ENCODE measurements at places on chromosomes 5 and 9.

DNA sequence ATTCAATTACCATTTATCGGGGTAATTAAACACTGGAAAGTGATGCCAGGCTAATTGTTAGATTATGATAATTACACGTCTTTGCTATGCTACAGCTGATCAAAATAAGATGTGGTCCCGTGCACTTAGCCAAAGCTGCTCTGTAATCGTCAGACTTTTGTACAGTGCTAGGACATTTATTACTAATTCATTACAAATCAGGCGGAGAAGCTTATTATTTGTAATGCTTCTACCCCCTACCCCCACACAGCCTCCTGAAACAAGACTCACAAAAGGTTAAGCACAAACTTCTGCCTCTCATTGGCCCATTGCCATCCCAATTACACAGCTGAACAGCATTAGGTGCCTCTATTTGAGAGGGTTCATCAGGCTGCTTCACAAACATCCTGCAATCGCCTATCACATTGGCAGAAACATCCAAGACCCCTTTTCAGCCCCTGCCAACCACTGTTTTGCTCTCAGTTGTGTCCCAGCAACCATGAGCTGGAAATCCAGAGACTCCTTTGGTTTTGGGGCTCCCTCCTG is 232.7 kb downstream of the EFNA5 start:
- no peak for DNase-seq

DNA sequence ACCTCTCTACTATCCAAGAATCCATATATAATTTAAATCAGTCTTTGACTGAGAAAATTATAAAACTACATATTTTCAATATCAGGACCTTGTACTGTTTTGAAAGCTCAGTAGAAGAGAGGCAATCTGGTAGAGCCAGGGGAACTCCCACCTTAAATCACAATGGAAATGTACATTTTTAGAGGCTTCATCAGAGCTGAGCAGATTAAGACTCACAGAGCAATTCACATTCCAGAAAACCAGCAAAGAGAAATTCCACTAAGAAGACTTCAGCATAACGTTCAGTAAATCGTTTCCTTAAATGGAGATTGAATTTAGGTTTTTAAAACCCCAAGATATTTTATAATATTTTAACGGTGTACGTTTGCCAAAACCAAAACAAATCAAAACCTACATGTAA is 227.8 kb upstream of the TRPM3 start:
- no peak for DNase-seq

GRCh38 chr5:157266286-157267007 is 524 bp downstream of the CYFIP2 start:
- peak; percentile 14 for DNase-seq

- DNase-seq: no peak
Observed at GRCh38 chr9:89542401-89543021, 44.6 kb upstream of the SEMA4D start.

GRCh38 chr9:136949239-136949816 is 2.7 kb upstream of the LCN12 start:
- DNase-seq: peak; percentile 36

- DNase-seq: peak; percentile 53
Observed at GRCh38 chr5:3429962-3430361, 165.7 kb upstream of the IRX1 start.

DNA sequence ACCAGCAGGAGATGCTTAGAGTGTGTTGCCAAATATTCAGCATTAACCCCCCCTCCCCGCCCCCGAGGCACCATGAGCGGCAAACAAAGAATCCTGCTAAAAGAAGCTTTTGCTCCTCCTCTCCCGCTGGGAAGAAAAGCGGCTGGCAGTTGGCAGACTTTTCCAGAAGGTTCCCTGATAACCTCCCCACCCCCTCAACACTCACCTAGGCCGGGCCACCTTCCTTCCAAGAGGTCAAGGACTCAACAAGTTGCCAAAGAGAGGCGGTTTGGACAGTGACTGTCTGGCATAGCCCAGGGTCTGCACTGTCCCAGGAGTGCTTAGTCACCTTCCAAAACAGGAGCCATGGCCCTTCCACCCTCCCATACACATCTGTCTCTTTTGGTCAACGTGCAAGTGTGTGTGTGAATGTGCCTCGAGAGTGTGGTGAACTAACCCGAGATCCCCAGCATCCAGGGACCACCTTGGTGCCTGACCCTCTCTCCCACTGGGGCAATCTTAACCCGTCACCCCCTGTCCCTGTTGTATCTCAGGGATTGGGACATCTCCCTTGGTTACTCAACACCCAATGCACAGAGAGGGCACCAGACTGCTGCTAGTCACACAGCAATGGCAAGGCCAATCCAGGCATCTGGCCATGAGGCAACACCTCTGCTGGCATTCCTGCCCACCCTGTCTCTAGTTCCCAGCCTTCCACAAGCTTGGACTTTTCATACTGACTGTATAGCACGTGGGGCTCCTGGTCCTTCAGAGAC is 18.9 kb downstream of the CAMK2A start:
- DNase-seq: no peak

DNA sequence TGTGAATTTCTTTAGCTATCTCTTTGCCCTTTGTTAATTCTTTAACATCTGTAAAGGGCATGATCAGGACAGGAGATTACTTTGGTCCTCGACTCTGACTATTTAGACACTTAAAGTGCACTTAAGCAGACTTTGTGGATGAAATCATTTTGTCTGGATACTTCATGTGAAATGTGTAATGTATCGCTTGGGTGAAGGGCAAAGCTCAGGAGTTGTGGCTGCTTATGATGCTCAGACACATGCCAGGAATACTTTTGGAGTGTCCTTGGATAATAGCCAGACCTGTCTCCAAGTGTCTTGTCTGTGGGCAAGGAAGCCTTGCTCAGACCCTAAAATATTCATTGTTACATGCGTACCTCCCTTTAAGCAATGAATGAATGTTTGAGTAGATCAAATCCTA is 87.8 kb downstream of the RAI14 start:
- no peak for DNase-seq

- no peak for DNase-seq
Observed at GRCh38 chr9:136051453-136051836, 43.6 kb downstream of the NACC2 start.

DNA sequence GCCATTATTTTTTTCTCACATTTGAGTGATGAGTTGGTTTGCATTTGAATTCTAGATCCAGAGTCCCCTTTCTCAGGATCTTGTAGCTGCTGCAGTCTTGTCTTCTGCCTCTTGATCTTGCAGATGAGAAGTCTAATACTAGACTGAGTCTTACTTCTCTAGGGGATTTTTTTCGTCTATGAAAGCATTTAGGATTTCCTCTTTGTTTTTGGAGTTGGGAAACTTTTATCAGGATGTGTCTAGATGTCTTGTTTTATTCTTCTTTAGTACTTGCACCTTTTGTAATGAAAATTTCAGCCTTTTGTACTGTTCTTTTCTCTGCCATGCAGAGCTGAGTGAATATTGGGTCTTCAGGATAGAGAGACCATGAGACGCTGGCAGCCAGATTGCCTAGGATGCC is 65.4 kb downstream of the ZNF618 start:
- DNase-seq: no peak

- DNase-seq: no peak
Observed at GRCh38 chr5:151676314-151676712, 10.4 kb downstream of the SPARC start.

- no peak for DNase-seq
Observed at GRCh38 chr5:53601570-53601969, 41.1 kb downstream of the NDUFS4 start.

DNA sequence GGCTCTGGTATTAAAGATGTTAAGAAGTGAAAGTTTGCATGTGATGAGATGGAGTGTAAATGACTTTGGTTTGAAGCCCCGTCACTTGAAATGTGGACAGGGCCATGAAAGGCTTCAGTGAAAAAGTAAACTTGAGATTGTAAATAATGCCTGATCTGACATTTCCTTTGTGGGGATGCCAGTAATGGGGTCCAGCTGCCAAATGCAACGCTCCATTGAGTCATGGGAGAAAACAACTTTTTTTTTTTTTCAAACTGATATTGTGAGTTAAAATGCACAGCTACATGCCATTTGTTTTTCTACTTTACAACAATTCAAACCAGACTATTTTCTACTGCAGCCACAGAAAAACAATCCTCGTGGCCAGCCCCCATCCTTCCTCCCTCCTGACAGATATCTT is 327.0 kb upstream of the TNC start:
- DNase-seq: no peak

DNA sequence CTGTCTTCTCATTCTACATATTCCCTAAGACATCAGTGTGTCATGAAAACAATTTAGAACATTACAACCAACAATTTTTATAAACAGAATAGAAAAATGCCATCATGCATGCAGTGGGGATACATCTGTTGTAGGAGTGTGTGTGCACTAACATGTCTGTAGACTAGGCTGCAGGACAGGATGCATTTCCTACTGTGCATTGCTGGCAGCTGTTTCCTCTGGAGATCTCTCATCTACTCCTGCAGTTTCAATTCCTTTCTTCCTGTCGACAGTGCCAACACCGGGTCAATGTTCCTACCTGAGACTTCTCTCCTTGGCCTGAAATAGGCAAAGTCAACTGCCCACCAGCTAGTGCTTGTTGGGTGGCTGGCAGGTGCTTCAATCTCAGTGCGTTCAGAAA is 69.8 kb downstream of the ANKH start:
- DNase-seq: no peak

DNA sequence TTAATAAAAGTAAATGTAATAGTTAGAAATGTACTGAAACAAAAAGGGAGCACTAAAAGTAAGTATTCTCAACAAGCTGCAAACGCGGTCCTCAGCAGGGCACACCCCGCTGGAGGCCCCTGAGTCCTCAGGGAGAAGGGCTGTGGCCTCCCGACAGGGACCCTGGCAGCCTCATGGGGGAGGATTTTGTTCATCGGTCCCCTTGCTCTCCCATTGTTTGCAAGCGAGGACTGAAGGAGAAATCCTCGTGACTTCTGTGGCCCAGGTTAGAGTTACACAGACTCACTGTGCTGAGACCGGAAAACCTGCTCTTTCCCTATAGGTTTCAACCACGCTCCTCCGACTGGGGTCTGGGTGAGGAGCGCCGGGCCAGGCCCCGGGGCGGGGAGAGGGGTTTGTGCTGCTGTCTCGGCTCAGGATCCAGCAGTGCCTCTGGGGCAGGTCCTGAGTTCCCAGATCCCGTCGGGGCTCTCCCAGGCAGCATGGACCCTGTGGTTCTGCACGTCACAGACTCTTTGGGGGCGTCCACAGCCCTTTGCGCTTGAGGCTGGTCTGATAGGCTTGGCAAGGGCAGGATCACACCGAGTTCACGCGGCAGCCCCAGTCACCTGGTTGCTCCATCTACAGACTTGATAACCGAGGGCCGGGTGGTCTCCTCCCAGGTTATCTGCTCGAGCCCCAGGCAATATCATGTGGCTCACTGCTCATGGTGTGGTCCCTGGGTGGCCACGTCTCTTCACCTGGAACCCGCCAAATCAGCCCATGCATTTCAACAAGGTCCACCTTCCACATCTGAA is 38.8 kb downstream of the MRPL36 start:
- DNase-seq: no peak

GRCh38 chr5:24767086-24767485 is 122.3 kb upstream of the CDH10 start:
- DNase-seq: no peak

Data from NCI-H748 treated with DMSO at 0.1 percent for 48 hours (cell line).